Hematopoietic multipotent progenitor cell treated with erythropoietin and hydrocortisone succinate and interleukin-3 and kit ligand, for 4 days (in vitro differentiated cells): ENCODE measurements at places on chromosomes 11 and 22.

- DNase-seq: peak; percentile 82
Measured at GRCh38 chr11:27388001-27388400, 25.0 kb upstream of the CCDC34 start.

DNA sequence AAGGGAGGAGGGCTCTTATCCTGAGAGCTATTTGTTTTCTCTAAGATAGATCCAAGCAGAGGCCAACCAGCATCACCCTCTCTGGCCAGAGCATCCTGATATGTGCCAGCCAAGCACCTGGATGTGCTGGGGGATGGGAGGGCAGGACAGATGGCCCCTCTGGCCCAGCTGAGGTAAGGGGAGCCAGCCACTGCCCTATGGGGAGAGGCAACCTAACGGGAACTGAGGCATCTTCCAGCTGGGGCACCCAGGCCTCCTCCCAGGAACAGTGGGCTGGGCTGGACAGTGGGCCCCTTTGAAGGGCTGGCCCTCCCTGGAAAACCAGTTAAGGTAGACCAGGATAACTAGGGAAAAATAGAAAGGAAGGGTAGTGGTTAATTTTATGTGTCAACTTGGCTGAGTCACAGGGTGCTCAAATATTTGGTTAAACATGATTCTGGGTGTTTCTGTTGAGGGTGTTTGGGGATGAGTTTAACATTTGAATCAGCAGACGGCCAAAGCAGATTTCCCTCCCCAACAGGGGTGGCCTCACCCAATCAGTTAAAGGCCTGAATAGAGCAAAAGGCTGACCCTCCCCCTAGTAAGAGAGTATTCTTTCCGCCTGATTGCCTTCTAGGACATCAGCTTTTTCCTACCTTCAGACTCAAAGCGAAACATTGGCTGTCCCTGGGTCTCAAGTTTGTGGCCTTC lies 595.1 kb downstream of the BUD13 start:
- no peak for DNase-seq

GRCh38 chr22:32591620-32592019 lies 117.0 kb downstream of the FBXO7 start:
- DNase-seq: peak; percentile 83

DNA sequence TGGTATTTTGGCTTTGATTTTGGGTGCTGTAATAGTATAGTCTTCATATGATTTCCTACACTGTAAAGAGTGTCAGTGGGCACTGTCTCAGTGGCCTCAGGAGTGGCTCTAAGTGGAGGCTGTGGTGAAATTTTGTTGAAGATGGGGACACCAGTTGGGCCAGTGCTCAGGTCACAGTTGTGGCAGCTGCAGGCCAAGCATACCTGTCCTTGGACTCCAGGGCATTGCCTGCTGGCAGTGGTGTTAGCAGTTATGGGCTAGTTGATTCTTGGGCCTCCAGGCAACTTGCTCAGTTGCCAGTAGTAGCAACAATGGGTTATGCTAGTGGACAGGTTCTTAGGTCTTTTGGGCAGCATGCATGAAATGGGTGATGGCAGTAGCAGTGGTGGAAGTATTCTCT lies 39.2 kb upstream of the SLC22A25 start:
- DNase-seq: no peak

DNA sequence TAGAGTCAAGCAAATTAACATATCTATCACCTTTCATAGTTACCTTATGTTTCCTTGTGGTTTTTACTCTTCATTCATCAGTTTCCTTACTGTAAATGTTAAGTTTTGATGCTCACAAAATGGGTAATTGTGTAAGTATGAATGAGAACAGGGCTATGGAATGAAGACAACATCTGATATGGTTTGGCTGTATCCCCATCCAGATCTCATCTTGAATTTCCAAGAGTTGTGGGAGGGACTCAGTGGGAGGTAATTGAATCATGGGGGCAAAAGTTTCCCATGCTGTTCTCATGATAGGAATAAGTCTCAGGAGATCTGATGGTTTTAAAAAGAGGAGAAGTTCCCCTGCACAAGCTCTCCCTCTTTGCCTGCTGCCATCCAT lies 107.6 kb downstream of the CCDC34 start:
- no peak for DNase-seq

DNA sequence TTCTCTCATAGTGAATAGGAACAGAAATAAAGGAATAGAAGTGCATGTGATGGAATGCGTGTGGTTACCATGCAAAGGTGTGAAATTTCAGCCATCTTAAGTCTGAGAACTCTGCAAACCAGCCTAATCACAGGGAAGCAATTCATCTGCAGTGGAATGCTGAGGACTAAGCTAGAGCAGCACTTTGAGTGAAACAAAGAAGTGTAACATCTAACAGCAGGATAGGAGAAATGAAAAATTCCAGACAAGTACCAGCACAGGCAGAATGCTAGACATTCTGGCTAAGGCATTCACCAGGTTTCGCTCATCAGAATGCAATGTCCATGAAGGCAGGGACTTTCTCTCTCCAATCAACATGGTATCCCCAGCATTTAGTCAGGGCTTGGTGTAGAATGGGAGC lies 41.2 kb upstream of the SLC36A4 start:
- DNase-seq: no peak

DNA sequence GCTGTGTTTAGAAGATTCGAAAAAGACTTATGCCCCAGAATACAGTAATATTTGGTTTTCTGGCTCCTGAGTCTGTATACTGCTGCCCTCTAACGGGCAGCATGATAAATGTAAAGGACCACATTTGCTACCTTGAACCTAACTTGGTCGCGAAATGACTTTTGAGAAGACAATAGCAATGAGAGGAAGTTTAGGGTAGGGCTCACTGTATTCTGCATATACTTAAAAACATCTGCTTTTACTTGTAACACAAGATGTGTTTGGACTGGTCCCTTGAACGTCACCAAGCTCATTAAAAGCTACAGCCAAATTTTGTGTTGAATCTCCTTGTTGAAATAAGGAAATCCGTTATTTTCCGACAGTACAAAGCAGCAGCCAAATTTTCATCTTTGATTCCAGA lies 309.1 kb downstream of the SWAP70 start:
- peak; percentile 78 for DNase-seq

- peak; percentile 30 for DNase-seq
Measured at GRCh38 chr11:12192794-12193514, 82.6 kb downstream of the MICAL2 start.

- DNase-seq: no peak
Measured at GRCh38 chr11:69698362-69698761, 5.5 kb downstream of the FGF19 start.

- DNase-seq: peak; percentile 94
Measured at GRCh38 chr11:6606471-6607189, 3.1 kb downstream of the ILK start.

DNA sequence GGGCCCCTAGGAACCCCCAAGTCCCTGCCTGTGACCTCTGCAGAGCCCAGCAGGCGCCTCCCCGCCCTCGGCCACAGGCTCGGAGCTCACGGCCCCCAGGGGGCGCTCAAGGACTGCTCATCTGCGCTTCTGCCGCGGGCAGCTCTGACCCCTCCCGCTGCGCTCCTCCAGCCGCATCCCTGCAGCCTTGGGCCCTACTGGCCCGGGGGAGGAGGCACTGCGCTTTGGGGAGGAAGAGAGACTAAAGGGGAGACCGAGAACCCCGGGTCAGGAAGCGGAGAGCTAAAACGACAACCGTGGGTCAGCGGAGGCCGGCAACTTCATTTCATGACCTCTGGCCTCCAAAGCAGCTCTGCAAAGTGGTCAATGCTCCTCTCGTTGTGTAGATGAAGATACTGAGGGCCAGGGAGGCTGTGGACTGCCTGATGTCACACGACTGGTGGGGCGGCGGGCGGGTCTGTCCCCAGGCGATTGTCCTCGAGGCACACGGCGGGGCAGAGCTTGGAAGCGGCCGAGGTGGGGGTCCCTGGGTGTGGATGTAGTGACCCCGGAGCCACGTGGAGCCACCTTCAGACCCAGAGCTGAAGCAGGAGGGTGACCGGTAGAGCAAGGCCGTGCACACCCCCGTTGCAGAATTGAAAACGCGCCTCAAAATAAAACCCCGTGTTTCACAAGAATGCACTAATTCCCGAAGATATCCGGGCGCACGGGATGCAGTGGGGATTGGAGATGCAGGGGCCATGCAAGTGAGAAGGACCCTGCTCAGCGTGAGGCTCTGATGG lies 2.7 kb upstream of the KRTAP5-6 start:
- DNase-seq: peak; percentile 90

GRCh38 chr22:36486619-36487384 lies 5.4 kb upstream of the TXN2 start:
- peak; percentile 68 for DNase-seq

GRCh38 chr11:77779935-77780334 lies 40.6 kb downstream of the RSF1 start:
- peak; percentile 59 for DNase-seq

DNA sequence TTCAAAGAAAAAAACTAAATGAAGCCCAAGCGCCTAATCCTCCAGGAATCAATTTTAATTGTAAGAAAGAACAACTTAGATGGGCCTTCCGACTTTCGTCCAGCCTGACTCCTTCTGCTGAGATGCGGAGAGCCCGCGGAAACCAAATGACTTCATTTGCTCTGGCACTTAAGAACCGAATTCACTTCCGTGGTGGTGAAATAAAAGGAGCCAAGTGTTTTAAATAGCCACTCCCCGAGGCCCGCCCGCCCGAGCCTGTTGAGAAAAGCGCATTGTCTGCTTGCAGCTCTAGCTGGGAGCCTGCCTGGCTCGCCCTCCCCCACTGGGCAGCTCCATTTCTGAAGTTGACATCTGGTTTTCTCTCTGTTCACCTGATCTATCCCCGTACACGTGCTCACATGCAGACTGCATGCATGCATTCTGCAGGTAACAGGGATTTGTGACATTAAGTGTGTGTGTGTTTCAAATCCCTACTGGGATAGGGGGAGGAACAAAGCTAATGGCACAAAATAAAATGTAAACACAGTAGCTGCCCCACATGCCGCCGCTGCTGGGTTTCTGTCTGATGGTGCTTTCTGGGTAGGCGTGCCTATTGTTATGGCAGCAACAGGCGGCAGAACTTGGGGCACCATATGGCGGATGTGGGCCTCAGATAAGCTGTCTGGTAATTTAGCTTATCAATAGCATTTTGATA lies 6.2 kb downstream of the TEAD1 start:
- DNase-seq: peak; percentile 44

DNA sequence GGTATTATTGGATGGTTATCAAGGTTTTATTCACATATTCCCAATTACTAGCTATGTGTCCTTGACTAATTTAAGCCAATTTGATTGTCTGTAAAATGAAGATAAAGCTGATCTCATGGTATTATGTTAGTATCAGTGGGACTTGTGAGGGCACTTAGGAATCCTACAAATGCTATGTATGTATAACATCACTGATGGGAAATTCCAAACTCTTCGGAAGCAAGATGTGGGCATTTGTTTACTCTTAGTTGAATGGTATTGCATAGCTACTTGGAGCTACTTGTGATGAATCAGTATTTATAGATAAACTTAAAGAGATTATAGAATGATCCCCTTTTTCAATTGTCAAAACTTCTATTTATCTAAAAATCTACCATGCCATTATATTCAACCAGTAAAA lies 239.9 kb downstream of the CNTN5 start:
- no peak for DNase-seq

- DNase-seq: peak; percentile 85
Measured at GRCh38 chr22:44181033-44181911, 547 bp downstream of the PARVG start.

DNA sequence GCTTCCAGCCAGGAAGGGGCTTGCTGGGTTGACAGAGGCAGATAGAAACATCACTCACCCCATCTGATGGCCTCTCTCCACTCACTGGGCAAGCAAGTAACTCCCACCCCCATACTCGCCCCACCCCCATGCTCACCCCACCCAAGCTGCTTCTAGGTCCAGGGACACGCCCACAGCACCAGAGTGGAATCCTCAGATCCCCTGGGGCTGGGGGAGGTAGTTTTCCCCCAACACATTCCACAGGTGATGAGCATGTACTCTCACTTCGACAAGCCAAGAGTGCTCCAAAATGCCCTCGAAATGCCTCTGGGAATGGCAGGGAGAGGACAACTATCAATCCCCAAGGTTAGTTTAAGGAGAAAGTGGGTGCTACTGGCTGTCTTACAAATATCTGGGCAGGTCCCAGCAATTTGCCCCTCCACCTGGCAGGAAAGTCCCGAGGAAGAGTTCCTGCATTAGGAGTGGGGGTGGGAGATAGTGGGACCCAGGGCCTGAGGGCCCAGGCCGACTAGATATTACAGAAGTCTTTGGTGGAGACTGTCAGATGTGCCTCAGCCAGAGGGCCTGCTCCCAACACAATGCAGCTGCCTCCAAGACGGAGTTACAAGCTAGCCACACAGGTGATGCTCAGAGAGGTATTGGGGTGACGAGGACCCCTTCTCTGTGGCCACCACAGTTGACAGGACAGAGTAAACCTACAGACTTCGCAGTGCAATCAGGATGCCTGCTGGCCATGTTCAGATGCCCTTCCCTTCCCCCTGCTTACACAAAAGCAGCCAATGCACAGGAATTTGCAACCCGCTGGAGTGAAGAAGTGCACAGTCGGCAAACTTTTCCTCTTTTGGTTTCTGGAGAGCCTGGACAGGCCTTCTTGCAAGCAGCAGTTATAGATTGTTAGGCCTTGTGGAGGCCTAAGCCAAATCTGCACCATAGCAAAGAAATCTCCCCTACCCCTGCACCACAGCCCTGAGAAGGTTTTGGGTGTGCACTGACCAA lies 2.9 kb upstream of the LMO1 start:
- DNase-seq: no peak

DNA sequence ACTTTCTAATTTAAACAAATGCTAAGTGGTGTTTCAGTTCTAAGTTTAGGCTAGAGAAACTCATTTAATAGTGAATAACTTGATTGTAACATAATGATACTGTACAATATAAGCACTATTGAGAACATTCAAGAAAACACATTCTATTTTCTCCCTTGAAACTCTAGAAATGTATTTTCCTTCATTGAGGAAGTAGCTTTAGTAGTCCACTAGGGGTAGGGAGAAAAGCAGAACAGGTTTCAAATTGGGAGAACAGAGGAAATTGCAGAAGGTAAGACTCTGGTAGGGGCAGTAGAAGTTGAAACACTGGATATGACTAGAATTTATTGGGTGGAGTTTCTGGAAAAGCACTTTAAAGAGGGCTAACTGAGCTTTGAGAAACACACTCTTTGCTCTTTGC lies 31.6 kb upstream of the MPPED2 start:
- peak; percentile 22 for DNase-seq

GRCh38 chr11:71542382-71542781 lies 4.6 kb downstream of the KRTAP5-8 start:
- DNase-seq: no peak
